ENCODE measurements at places on chromosomes 11 and 22. TPM values are rescaled to one million over a fixed set of nuclear protein-coding genes. Genes with fewer than 3 reads are reported as not detected.

Gene BBOX1
- total RNA-seq: not detected

Gene KDM4E
- total RNA-seq: not detected

Gene FGF4
- not detected for total RNA-seq

DNA sequence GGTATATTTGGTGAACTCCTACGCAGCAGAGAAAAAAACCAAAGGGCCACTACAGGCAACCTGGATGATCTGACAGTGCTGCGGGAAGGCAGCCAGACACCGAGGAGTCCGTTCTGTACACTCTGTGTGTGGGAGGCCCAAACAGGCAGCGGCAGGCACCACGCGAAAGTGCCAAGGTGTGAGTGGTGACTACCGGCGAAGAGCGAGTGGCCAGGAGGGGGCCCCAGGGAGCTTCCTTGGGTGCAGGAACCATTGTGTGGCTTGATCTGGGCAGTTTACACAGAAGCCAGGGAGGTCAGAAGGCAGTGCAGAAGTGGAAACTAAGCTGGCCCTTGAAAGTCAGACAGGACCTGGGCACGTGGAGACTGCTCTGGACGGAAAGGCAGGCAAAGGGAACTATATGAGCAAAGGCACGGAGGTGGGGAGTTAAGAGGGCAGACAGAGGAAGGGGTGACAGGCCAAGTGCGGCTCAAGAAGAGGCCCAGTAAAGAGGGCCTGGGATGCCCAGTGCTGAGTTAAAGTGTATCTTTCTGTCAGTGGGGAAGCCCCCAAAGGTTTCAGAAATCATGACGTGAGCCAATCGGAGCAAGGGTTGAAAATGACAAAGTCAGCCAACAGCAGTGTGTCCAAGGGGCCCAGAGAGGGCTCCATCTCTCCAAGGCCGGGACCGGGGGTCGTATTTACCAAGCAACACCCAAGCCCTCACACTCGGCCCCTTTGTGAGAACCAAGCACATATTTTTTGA lies 10.6 kb downstream of the TMEM184B start:
- peak; percentile 64 for DNase-seq
